Myocyte (in vitro differentiated cells): ENCODE measurements at places on chromosomes 3 and 15.

DNA sequence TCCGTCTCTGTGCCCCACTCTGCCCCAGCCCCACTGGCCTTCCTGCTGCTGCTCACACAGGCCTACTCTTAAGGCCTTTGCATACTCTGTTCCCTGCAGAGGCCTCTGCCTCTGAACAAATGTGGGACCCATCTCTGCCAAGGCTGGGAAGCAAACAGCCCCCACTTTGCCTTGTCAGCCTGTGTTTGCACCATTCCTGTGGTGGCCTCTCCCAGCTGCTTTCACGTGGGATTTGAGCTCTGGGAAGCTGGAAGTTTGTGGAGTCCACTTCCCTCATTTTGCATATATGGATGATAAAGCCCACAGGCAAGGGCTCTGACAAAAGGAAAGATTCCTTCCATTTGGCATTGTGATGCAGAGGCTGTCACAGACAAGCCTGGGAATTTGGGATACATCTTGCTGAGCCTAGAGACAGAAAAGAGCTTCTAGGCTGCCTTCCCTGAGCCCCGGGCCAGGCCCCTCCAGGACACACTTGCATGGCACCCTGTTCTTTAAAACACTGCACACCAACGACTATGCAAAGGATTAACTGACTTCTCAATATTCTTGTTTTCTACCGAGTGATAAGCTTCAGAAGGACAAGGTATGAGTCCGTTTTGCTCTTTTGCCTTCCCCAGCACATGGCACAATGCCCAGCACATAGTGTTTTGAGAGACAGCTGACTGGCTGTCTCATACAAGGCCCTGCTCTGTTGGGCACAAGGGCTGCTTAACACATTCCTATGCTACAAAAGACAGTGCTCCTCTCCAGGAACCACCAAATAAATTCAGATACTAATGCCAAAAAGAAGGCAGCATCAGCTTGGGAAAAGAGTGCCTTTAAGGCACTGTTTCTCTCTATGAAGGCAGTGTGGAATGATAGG lies 120.7 kb upstream of the TOPAZ1 start:
- DNase-seq, result peak; percentile 89

DNA sequence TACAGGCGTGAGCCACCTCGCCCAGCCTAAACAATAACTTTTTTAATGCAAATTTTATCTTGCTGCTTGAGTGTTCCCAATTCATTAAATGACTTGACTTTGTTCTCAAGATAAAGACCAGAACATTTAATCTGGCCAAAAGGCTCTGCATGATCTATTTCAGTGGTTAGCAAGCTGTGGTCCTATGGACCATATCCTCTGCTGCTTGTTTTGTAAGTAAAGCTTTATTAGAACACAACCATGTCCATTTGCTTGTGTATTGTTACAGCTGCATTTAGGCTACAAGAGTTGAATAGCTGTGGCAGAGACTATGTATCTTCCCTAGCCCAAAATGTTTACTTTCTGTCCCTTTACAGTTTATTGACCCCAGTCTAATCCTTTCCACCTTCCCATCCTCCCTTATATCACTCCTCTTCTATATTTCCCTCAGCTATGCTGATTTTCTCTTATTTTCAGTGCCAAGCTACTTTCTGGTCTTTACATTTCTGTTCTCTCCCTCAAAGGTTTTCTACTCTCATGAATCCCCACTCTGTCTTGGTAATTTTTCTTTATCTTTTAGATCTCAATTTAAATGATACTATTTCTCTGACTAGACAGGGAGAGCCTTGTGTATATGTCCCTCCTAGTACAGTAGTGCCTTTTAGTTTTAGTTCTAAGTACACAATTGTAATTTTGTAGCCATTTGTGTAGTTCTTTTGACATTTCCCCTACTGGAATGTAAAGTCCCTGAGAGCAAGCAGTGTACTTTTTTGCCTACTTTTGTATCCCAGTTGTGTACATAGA lies 23.2 kb downstream of the SELENOT start:
- no peak for DNase-seq

- no peak for DNase-seq
Observed at GRCh38 chr3:195913382-195913781, 5.0 kb upstream of the TNK2 start.

- DNase-seq, result no peak
Observed at GRCh38 chr15:81301385-81301784, 22.6 kb downstream of the STARD5 start.

- DNase-seq, result no peak
Observed at GRCh38 chr15:24318981-24319380, 356.6 kb upstream of the NPAP1 start.

DNA sequence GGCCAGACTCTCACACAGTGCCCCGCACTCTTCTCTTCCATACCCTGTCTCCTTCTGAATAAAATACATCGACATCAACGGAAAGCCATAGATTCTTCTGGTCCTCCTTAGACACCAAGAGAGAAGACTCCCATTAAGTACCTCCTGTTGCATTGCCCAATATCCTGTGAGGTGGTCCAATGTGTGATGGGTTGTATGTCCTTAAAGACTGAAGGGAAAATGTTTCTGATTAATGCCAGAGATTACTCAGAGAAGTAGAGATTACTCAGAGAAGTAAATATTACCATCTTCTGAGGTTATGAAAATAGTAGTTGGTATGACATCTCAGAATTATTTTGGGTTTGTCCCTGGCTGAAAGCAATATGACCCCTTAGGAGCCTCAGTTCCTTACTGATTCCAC lies 60.8 kb upstream of the GALNT15 start:
- DNase-seq, result no peak

- DNase-seq, result peak; percentile 7
Observed at GRCh38 chr3:185351396-185351795, 11.5 kb upstream of the MAP3K13 start.

DNA sequence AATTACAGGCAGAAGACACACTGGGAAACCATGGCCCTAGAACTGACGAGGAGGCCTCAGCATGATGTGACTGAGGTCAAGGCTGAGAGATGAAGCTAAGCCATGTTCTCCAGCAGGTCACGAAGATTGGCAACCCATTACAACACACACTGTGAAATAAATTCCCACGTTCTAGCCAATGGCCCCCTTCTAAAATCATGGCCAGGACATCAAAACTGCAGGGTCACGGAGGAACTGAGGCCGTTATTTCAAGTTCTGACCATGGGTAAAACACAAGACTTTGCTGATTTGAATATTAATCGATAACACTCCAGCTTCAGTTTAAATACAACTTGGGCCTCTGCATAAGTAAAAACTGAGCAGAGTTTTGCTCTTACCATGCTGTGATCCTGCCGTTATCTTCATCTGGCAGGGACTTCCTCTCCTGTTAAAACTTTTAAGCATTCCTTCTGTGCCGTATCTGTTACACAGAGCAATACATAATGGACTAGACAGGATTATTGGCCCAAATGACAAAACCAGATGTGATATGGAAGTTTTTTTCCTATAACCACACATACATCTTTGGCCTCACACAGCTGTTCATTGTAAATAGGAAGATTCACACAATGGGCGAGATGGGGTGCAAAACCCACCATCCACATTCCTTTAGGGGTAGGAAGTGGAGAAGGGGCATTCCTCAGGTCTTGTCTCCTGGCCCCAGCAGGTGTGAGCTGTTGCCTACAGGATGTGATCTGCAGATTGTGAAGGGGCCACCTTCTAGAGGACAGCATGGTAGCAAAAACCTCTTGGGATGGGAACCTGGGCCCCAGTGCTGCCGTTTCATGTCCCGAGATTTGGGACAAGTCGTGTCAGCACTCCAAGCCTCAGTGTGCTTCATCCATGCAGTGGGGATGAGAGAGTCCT lies 207.4 kb downstream of the OPA1 start:
- no peak for DNase-seq

- DNase-seq, result no peak
Observed at GRCh38 chr15:67808821-67809220, 16.5 kb upstream of the SKOR1 start.

- no peak for DNase-seq
Observed at GRCh38 chr15:81896356-81896755, 149.5 kb downstream of the MEX3B start.

DNA sequence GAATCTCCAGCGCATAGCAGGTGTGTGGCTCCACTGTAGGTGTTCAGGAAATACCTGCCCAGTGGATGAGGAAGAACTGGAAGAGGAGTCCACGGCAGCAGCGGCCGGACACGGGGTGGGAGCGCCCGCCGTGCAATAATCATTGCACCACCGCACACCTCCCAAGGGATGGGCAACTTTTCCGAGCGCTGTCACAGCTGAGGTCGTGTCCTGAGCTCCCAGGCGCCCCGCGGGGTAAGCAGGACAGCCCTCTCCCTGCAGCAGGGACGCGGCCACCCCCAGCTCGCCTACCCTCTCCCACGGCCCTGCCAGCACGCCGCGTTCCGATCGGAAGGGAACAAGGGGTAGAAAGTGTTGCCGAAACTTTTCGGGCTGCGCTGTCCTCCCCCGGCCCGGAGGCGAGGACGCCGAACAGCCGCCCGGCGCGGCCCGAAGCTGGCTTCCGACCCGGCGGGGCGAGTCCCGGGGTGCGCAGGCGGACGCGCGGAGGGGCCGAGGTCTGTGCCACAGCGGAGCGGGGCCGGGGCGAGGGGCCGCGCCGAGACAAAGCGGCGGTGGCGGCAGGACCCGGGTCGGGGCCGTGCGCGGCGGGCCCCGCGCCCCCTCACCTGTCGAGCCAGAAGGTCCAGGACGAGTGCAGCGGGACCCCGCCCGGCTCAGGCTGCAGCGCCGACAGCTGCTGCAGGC lies 475 bp downstream of the EIF4E3 start:
- DNase-seq, result peak; percentile 36

DNA sequence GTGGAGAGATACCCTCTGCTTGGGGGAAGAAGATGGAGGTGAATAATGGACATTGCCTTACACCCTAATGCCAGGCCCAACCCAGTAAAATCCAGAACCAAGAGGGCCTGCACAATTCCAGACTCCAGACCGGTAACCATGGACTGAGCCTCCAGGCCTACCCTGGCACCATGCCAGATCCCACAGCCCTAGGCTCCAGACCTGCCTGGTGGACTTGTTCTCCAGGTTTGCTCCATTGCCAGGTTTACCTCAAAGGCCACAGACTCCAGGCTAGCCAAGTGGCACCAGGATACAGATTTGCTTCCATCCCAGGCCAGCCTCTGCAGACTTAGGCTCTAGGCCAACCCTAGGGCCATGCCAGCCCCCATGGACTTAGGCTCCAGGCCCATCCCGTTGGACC lies 14.0 kb downstream of the PLCH1 start:
- DNase-seq, result no peak

- DNase-seq, result no peak
Observed at GRCh38 chr3:126292318-126293070, 64.7 kb downstream of the KLF15 start.

- peak; percentile 29 for DNase-seq
Observed at GRCh38 chr15:66580643-66581042, 14.8 kb upstream of the LCTL start.

- DNase-seq, result peak; percentile 41
Observed at GRCh38 chr3:55511895-55512570, 24.9 kb upstream of the WNT5A start.

GRCh38 chr3:52356126-52356525 lies 40.0 kb downstream of the DNAH1 start:
- no peak for DNase-seq
